Amygdala (tissue), 56 donors: ENCODE measurements at places on chromosomes 6 and 20.

DNA sequence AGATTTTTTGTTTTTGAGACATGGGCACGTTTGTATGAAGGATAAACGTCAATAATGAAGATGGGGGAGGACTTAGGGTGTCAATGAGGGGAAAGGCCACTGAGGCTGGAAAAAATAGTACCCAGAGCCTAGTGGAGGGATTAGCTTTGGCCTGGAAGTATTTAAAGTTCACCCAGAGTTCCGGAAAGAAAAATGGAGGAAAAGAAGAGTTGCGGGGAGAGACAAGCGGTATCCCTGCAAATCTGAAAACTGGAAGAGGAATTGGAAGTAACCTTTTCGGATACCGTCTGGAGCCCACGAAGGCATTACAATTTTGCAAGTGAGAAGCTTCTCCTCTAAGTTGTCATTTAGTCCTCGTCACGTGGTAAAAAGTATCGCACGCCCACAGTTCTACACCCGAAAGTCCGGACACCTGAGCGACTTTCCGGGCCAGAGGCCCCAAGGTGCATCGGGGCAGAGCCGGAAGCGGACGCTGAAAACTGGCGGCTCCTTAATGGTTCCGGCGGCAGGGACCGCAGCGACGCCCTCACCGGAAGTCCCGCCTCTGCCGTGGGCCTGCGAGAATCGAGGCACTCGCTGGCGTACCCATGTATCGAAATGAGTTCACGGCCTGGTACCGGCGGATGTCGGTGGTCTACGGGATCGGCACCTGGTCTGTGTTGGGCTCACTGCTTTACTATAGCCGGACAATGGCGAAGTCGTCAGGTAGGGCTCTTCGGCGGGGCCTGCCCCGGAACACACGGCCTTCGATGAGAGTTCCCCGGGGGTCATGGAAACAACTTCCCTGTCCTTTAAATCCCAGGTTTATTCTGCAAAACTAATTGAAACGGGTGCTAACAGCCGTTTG, at the start of gene SMIM26:
Gene SMIM26 (plus strand): TSS at position 541 of the 847 bp plus-strand sequence. CDS start 47 bp downstream, at position 588.
- peak; percentile 71 for DNase-seq

DNA sequence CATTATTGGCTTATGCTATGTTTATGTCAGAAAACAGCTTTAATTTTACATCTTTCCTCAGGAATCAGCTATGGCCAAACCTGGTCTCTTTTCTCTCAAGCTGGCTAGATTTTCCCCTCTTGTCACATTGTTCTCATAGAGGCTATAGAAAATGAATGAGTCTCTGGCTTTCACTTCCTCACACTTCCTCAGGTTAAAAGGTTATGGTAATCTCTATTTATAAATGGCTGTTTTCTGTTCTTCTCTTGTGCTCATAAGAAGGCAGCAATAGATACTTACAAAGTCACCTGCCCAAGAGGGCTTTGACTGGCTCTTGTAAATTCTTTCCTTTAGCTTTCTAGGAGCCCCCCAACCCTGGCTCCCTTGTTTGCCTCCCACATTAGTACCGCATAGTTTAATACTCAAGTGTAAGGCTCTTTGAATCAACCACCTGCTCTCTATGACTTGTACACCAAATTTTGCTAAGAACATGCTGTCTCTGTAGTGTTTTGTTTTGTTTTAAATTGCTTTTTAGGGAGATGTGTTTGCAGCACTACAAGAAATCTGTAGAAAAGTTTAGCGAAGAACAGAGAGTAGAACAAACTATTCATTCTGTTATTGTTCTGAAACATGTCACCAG, 897.4 kb upstream of the CITED2 start:
- no peak for DNase-seq

DNA sequence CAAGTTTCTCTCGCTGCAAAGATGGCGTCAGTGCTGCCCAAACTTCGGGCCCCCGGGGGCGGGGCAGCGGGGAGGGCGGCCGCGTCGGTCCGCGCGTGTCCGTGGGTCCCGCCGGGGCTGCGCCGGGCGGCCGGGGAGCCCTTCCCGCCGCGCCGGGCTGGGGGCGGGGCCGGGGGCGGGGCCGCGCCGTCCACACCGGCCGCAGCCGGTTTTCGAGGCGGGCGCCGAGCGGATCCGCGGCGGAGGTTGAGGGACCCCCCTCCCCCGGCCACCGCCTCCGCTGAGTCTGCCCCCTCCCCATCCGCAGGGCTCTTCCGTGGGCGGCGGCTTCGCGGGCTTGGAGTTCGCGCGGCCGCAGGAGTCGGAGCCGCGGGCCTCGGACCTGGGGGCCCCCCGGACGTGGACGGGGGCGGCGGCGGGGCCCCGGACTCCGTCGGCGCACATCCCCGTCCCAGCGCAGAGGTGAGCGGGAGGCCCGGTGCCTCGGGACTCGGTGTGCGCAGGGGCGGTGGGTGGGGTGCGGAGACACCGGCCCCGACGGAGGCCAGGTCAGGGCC, 572 bp downstream of the SLC2A4RG start:
- DNase-seq, result no peak

DNA sequence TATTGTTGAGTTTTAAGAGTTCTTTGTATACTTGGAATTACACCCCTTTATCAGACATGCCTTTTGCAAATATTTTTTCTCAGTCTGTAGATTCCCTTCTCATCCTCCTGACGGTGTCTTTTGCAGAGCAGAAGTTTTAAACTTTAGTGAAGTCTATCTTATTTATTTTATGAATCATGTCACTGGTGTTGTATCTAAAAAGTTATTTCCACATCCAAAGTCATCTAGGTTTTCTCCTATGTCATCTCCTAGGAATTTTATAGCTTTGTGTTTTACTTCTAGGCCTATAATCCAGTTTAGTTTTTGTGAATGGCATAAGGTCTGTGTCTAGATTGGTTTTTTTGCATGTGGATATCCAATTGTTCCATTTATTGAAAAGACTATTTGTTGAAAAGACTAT, 271.3 kb downstream of the KIF16B start:
- DNase-seq, result no peak

DNA sequence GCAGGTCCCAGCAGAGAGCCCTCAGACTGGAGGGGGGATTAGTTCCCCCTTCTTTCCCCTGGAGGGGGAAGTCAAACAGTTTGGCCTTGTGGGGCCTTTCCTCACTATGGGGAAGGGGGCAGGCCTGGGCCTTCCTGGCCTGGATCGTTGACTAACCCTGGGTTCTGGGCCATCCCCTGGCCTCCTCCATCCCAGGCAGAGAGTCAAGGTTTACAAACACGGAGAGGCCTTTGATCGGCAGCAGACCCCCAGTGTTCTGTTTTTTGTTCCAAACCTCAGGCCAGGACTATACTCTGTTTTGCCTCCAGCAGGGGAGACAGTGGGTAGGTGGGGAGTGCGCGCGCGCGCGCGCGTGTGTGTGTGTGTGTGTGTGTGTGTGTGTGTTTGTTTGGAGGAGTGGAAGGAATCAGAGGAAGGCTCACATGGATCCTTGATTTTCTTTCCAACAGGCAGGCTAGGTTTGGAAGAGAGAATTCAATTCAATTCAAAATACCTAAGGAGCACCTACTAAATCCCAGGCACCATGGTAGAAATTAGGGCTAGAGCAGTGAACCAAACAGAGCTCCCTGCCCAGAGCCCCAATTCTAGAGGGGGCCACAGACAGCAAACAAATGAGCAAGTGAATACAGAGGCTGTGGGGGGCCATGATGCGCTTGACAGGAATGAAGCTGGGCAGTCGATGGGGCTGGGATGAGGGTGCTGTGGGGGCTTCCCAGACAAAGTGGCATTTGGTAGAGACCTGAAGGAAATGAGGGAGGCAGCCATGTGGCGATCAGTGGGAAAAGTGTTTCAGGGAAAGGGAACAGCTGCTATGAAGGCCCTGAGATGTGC, 14.8 kb downstream of the TP53RK start:
- no peak for DNase-seq

DNA sequence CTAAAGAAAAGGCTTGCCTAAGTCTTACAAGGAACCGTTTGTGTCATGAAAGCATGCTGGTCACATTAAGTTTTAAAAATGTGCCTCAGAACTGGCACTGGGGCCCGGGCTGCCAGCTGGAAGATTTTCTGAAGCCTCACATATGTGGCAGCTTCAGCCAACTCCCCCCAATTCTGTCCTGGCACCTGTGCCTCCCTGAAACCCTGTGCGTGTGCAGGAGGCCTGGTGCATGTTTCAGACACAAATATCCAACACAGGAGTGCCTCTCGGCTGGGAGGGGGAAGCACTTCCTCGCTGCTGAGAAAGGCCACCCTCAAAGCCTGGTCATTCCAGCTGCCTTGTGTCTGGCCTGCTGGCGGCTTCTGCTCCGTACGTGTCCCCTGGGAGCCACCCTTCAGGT, 188.5 kb upstream of the SNX9 start:
- DNase-seq, result no peak

- DNase-seq, result no peak
Observed at GRCh38 chr6:84643778-84644177, 120.6 kb downstream of the TBX18 start.

DNA sequence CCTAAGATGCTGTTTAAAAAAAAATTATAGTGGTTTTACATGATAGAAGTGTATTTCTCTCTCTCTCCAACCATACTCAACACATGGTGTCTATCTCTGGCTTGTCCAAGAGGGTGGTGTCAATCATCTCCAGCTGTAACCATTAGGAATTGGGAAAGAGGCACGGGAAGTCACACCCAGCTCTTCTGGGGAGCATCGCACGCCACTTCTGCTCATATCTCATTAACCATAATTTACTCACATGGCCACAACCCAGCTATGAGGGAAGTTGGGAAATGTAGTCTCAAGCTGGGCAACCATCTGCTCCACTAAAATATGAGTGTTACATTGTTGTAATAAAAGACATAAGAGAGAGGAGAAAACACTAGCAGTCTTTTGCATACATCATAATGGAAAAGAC, 30.4 kb upstream of the TSHZ2 start:
- DNase-seq, result no peak

DNA sequence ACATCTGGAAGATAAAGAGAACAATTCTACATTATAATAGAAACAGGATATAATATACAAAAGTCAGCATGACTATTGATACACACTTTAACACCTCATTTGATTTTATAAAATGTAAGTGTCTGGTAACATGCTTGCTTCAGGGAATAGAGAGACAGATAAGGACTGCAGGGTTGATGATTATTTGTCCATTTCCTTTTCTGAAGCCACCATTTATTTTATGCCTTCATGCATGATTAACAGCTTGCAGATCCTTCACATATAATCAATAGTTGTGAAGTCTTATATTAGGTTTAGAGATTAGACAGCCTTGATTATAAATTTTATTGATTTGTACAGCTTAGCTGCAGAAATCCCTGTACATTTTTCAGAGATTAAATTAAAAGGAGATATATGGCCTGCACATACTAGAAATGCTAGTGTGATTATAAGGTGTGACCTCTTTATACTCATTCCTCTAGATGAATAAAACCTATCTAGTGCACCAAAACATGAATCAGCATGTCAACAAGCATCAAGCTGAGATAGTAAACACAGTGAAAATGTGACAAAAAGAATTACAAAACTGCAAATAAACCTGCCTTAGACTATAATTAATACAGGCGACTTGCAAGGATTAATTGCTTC, 198.8 kb upstream of the THEMIS start:
- DNase-seq, result no peak

DNA sequence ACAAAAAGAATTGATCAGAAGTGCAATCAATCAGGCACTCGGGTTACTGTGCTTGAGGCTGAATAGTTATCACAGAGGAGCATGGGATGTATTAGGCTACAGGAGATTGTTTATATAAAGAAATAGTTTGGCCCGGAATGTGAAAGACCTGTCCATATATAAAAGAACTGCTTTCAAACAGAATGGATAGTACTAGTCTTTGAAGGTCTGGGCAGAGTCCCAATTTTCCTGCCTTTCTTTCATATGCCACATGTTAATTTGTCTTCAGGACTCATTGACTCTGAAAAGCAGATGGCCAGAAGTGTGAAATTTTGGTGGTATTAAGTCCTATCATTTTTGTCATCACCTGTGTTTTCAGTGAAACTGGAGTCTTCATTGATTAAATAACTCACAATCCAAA, 314.5 kb downstream of the EYA4 start:
- no peak for DNase-seq

DNA sequence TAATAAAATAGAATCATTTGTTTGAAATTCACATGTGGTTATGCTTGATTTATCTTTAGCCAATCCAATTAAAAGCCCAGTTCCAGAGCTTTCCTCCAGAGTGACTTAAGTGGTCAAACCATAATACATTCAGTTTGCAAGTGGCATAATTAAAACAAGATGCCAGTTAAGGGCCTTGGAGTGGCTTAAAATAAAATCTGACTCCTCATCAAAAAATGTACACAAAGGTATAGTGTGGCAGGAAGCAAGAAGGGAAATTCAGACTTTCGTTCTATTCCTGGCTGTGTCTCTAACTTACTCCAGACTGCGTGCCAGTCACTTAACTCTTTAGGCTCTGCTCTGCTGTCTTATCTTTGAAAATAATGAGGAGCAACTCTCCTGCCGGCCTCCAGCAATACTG, 251.3 kb upstream of the PRND start:
- no peak for DNase-seq

DNA sequence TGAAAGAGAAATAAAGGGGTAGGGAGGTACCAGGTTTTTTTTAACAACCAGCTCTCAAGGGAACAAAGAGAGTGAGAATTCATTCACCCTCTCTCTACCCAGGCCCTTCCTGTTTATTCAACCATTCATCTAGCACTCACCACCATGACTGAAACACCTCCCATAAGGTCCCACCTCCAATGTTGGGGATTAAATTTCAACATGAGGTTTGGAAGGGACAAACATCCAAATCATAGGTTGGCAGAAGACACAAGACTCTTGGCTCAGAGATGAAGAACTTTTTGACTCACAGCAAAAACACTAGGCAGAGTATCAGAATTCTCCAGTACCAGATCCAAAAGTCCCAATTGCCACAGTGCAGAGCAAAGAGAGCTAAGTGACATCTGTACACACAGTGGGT, 186.3 kb downstream of the EDN1 start:
- DNase-seq, result no peak

GRCh38 chr6:124203812-124204167, 400.1 kb downstream of the NKAIN2 start:
- no peak for DNase-seq

- DNase-seq, result no peak
Observed at GRCh38 chr6:21928827-21929226, 335.3 kb downstream of the SOX4 start.

DNA sequence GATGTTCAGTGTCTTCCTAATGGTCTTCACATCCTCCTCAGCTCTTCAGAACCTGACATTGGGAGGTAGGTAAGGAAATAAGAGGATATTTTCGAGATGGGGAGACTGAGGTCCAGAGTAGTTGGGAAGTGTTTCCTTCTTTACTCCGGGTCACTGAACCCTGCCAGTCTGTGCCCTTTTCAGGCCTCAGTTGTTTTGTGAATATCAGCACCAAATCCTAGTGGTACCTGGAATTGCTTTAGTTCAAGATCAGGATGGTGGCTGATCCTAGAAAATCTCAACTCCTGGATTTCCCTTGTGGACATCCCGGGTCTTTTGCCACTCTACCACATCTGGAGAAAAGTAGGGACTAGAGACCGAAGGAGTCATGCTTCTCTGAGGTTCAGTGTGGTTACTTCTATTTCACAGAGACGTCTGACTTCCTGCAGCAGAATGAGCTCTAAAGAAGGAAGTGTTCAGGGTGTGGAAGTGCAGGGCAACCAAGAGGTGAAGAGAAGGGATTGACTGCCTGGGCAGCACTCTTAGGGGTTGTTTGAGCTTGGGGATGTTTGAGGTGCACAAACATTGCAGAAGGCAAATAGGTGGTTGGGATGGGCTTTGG, 995 bp downstream of the STK4 start:
- no peak for DNase-seq
